ENCODE measurements at places on chromosomes 3 and 15.

- no peak for DNase-seq
These were observed 110.6 kb downstream of the XXYLT1 start for GRCh38 chr3:195160257-195160898.

DNA sequence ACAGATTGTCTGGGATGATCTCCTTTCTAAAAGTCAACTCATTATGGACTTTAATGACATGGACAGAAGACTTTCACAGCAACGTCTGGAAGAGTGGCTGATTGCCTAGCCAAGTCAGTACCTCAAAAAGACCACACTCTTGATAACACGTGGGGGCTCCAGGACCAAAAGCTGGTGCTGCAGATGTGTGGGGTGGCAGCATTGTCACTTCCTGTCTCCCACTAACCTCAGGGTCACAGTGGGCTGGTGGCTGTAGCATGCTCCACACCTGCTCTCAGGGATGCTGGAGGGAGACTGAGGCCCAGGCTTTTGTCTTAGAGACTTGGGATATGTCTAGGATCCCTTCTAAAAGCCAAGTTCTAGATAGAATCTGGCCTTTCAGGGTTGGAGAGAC, 118.1 kb downstream of the APBA2 start:
- no peak for DNase-seq

DNA sequence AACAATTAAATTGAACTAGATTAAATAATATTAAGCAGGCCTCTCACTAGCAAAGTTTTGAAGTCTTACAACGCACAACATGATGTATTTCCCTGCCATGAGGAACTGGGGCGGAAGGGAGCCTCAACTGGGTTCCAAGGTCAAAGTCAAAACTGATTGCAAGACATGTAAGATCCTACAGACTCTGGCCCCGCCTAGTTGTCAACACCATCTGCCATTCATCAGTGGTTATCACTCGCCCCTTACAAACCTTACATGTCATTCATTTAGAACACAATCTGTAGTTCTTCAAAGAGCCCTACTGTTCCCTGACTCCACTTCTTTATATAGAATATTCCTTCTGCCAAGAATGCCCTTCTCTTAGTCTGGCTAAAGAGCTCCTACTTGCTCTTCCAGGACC, 10.0 kb downstream of the ATP13A3 start:
- DNase-seq = no peak

- no peak for DNase-seq
These were observed 26.8 kb downstream of the ACAD9 start for GRCh38 chr3:128906031-128906803.

DNA sequence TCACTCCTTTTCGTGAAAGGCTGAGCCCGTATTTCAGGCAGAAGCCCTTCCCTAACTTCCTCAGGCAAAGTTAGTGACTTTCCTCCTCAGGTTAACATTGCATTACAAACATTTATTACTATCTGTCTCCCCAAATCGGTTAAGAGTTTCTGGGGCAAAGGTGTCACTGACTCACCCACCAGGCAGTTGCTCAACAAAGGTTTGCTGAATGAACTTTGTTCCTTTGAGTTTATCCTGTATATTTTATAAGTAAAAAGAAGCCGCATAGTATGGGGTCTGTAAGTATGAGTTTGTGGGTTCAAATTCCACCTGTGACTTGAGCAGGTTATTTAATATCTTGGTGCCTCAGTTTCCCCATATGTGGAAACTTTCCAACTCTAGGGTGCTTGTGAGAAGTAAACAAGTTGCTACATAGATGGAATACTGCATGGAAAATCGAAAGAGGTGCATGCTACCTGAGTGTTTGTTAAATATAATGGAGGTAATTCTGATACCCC, 177.7 kb downstream of the THRB start:
- DNase-seq = no peak

- no peak for DNase-seq
These were observed 43.8 kb downstream of the SPSB4 start for GRCh38 chr3:141094790-141095545.

- no peak for DNase-seq
These were observed 382.4 kb upstream of the GBE1 start for GRCh38 chr3:82143661-82144412.

DNA sequence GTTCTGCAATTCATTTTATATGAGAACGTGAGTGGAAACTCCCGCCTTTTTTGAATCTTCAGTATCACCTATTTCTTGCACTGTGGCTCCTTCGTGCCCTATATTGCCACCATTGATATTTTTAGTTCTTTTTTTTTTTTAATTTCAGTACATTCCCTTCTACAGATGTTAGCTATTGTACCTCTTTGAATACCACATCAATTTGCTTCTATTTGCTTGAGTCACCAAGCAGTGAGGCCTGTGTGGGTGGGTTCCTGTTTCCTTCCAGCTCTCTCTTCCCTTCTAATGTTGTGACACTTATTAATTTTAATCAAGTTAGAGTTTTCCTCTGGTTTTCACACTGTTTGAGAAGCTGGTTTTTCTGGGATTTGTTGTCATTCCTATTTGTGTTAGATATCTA, 8.7 kb downstream of the HACD2 start:
- DNase-seq = no peak

DNA sequence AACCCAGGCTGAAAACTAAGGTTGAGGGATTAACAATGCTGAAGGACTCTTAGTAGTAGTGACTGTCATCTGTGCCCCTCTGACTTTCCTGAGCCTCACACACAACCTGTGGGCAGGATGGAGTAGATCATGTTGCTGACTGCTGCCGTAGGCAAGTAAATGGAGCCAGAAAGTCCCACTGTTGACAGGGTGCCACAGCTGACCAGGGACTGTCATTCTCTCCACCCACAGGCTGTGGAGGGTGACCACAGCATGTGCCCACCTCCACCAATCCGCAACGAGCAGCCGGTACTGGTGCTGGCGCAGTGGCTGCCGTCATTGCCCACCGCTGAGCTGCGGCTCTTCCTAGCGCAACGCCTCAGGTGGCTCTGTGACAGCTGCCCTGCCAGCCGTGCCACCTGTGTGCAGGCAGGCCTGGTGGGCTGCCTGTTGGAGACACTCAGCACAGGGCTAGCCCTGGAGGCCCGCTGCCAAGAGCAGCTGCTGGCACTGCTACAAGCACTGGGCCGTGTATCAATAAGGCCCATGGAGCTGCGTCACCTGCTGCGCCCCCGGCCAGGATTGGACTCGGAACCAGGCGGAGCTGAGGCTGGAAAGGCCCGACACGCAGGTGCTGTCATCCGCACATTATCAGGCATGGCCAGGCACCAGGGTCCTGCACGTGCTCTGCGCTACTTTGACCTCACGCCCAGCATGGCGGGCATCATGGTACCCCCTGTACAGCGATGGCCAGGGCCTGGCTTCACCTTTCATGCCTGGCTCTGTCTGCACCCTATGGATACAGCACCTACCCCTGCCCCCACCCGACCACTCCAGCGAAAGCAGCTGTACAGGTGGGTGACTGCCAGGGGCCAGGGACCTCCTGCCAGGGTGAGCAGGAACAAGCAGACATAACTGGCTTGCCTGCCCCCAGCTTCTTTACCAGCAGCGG, 15.6 kb downstream of the NBEAL2 start:
- DNase-seq = no peak

Data from hippocampal formation (tissue), 2 donors.